Cortex of kidney (tissue), 1 donor: ENCODE measurements at places on chromosomes 7 and 10.

- no peak for DNase-seq
Measured at GRCh38 chr7:130845581-130846085, 111.6 kb upstream of the KLF14 start.

DNA sequence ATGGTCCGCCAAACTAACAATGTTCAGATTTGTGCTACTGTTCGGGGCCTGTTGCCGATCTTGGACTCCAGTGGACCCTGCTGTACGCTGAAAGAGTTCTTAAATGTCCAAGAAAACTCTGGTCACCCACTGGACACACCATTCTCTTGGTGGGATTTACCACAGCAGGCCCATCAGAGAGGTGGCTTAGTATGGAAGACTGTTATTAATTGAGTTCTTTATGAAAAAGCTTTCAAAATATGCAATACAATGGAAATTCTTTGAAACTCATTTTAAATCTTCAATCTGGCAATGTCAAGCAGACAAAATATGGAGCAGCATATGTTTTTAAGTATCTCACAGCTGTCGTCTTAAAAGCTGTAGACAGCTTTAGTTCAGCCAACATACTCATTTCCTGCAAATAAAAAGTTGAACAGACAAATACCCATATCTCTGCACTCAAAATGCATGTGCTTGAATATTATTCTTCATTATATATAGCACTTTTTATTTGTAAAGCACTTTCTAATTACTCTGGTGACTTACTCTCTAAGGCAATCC lies 37.4 kb upstream of the GRM8 start:
- no peak for DNase-seq

DNA sequence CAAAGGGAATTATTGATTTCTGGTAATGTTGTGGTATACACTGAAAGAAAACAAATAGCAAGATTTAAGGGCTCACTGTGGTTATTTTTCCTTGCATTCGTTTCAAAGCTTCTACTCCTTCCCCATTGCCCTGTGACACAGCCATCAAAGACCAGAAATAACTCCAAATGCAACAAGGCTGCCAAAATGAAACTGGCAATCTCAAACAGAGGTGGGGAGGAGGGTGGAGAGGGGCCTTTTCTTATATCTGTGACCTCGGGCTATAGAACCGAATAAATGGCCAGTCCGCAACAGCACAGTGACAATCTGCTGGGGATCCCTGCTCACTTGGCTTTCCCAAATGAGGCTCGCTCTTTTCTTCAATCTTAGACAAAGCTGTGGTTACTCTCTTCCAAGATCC lies 17.4 kb upstream of the SPOCK2 start:
- no peak for DNase-seq

DNA sequence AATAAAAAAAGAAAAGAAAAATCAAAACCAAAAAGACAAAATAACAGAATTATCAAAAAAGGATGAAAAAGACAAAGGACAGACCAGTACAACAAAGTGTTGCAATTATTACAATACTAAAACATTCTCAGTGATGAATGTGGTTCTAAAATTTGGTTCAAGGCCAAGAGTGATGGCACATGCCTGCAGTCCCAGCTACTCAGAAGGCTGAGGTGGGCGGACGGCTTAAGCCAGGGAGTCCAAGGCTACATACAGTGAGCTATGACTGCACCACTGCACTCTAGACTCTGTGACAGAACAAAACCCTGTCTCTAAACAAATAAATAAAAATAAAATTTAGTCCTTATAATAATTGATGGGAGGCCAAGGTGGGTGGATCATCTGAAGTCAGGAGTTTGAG lies 14.5 kb downstream of the BAZ1B start:
- no peak for DNase-seq

DNA sequence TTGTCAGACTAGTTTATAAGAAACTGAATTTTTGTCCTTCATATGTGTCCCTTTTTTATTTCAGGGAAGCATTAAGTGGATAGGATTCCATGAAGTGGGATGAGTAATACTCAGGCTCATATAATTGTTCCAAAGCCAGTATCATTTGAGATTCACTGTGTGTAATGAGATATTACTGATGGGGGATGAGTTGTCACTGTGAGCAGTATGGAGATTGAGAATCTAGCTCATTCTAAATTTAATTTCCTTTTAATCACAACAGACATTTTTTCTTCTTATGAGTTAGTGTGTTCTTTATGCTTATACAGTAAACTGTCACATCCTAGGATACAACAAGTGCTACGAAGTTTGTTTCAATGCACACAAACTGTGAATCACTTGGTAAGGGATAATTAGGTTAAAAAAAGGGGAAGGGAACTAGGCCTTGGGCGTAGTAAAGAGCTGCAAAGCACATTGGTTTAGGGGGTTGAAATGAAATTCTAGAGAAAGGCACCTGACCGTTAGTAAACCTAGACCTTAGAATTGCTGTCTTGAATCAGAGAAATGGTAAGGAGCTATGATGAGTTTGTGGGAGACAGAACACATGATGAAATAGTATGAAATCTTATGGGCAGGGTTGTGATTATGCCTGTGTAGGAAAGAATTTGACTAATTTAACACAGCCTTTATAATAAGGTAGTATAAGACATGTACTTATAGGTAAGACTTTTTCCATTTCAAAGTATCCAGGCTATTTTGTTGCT lies 153.4 kb downstream of the MLLT10 start:
- no peak for DNase-seq

GRCh38 chr10:60237977-60238758 lies 151.5 kb downstream of the ANK3 start:
- DNase-seq = no peak

DNA sequence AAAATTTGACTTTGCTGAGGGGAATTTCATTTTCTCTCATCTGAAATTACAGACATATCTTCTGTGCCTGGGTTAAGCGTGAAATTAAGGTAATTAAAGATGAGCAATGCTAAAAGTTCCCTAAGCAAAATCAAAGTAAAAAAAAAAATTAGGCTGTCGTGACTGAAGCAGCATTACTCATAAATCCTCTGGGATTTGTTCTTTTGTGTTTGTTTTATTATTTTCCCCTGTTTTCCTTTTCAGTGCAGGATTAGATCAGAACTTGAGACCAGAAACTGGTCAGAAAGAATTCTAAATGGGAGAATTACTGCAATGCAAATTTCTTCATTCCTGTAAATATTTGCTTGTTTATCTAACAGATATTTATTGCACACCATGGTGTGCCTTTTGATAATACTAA lies 141.4 kb upstream of the BET1 start:
- no peak for DNase-seq

- DNase-seq = no peak
Measured at GRCh38 chr7:92652536-92652935, 62.3 kb upstream of the FAM133B start.

DNA sequence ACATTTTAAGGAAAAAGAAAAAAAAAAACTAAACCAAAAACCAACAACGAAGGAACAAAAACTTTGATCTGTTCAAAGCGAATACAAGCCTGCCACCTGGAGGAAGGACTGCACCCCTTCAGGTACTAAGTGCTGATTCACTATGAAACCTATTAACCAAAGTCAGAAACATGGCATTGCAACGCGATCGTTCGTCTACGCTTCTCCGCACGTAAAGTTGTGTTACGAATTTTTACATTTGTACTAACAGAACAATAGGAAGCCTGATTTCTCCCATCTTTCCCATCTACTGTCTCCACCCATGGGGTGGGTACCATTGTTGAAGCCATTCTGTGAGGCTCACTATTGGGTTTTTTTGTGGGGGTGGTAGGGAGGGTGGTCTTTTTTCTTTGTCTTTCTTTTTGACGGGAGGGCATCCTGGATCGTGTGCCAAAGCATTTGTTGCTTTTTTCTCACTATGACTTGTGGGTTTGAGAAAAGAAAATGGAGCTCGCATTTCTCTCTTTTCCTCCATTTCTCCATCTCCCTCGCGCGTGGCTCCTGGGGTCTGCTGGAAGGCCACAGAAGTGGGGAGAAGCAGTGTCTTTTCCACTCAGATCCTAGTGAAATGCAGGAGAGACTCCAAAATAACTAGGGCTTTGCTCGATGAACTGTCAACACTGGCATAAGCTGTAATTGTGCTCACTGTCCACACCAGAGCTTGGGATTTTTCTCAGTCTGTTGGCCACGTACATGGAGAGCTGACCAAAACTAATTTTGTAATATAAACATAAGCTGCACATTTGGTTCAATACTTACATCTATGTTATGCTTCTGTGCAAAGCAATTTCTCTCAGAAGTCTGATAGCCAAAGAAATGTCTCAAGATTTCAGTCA lies 100.9 kb upstream of the YAE1 start:
- DNase-seq = no peak

DNA sequence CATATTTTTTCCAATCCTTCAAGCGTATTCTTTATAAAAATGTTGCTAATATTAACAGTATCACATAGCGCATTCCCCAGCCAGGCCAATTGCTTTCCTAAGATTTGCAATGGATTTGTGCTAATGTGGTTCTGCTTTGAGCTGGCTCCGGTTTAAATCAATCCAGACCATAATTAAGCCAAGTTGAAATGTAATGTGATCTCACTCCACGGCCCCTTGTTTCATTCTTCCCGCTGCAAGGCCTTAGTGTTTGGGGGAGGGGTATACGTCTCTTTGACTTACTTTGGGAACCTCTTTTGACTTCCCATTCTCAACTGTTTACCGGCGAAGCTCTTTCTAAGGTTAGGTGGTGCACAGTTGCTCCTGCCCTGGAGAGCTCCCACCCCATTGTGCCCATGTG lies 86.4 kb downstream of the PRPF18 start:
- no peak for DNase-seq

- no peak for DNase-seq
Measured at GRCh38 chr7:26532471-26532870, 240.8 kb downstream of the SNX10 start.

DNA sequence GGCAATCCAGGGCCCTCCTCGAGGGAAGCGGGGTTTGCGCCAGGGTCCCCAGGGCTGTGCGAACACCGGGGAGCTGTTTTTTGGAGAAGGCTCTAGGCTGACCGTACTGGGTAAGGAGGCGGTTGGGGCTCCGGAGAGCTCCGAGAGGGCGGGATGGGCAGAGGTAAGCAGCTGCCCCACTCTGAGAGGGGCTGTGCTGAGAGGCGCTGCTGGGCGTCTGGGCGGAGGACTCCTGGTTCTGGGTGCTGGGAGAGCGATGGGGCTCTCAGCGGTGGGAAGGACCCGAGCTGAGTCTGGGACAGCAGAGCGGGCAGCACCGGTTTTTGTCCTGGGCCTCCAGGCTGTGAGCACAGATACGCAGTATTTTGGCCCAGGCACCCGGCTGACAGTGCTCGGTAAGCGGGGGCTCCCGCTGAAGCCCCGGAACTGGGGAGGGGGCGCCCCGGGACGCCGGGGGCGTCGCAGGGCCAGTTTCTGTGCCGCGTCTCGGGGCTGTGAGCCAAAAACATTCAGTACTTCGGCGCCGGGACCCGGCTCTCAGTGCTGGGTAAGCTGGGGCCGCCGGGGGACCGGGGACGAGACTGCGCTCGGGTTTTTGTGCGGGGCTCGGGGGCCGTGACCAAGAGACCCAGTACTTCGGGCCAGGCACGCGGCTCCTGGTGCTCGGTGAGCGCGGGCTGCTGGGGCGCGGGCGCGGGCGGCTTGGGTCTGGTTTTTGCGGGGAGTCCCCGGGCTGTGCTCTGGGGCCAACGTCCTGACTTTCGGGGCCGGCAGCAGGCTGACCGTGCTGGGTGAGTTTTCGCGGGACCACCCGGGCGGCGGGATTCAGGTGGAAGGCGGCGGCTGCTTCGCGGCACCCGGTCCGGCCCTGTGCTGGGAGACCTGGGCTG lies 26.0 kb downstream of the PRSS2 start:
- DNase-seq = no peak

GRCh38 chr10:91190876-91191583 lies 29.4 kb upstream of the PCGF5 start:
- no peak for DNase-seq

DNA sequence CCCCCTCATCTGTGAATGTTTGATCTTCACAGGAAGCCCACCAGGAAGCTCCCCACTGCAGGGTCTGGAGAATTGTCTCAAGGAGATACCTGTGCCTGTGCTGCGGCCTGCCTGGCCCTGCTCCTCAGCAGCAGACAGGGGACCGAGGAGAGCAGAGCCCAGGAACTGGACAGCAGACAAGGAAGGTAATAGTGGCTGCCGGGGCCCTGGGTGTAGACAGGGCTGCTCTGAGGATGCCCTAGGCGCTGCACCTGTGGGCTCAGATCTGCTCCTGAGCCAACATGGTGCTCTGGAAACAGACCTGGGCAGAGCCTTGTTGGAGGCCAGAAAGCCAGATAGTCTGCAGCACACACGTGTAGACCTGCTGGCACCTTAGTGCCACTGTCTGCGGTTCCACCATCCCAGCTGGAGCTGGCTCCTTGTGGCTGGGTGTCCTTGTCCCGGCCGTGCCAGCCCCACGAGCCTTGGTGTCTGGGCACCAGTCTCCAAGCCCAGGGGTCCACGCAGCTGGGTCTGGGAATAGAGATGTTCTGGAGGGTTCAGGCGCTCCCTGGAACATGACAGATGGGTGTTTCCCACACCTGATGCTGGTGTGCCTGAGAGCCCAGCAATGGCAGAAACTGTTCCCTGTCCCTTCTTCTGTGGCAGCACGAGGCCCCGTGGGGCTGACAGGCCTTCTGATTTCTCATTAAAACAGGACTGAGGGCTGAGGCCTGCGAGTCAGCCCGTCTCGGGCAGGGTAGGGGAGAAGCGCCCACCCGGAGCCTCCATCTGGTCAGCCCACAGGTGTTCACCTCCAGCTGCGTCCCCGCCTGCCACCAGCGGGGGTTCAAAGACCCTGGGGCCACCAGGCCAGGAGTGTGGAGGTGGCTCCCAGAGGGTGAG lies 44.7 kb downstream of the ZNF467 start:
- DNase-seq = no peak

DNA sequence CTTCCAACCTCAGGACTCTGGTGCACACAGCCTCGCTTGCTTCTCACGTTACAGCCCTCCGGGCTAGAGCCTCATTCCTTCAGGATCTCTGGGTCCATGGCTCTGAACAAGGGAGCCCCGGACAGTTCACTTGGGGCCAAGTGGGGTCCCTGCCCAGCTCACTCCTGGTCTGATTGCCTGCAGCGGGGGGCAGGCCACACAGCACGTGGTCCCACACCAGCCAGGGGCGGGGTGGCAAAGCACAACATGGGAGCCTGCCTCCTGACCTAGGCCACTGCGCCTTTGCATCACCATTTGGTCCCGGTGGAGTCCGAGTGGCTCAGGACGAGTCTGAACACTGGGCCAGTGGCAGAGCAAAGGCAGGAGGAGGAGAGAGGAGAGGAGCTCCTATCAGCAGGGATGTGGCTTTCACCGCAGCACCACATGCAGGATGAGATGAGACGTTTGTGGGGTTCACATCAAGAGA lies 13.4 kb upstream of the CRYGN start:
- DNase-seq = no peak

- no peak for DNase-seq
Measured at GRCh38 chr10:1782841-1783240, 45.5 kb upstream of the ADARB2 start.

DNA sequence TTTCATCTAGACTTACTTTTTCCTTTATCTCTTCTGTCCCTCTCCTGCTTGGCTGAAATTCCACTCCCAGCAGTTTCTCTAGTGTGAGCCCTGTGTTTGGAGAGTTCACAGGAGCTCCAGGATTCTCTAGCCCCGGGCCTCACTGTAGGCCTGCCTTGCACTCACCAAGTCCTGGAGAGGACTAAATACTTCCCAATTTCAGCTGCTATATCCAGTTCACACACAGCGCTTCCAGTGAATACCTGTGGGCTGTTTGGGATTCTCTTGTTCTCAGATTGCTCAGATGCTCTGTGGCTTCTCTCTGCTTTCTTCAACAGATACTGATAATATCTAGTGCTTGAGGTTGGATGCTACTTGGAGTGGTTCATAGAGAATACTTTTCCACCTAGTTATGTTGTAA lies 46.0 kb downstream of the MINPP1 start:
- DNase-seq = no peak

GRCh38 chr7:95632609-95633008 lies 36.3 kb upstream of the PDK4 start:
- no peak for DNase-seq

- DNase-seq = no peak
Measured at GRCh38 chr7:52695973-52696595, 339.3 kb upstream of the POM121L12 start.
